ENCODE measurements at places on chromosomes 11 and 22. TPM values are rescaled to one million over a fixed set of nuclear protein-coding genes. Genes with fewer than 3 reads are reported as not detected.
A peak's percentile ranks its signal among the peaks of the same experiment; 100 is the strongest.

DNA sequence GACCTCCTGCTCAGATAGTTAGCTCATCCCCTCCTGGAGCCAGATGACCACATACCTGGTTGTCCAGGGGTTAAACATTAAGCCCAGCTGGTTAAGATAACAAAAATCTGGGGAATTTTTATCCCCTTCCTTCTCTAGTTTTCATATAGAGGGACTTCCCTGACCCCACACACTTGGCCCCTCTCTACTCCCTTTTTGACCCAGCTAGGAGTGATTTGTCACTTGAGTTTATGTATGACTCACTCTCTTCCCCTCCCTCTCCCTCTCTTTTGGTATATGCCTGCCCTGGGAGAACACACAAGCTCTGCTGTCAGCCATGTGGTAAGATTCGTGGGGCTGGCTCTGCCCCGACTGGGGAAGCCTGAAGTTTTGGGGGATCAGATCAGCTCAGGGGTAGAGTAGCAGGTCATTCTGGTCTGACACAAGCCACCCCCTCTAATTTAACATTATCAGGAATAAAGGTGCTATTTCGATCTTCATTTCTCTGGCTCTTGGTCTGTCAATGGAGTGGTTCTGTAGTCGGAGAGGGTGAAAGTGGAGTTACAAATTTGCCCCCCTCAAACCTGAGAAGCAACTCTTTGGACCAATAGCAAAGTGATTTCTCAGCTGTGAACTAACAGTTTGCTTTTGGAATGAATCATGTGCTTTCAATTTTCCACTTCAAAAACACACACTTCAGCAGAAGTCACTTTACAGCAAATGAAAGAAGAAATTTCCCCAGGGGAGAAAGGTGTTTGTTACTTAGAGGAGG is 415.3 kb upstream of the CADM1 start:
- no peak for DNase-seq

GRCh38 chr11:93984936-93985335 is 36.2 kb upstream of the HEPHL1 start:
- DNase-seq: no peak

- DNase-seq: peak; percentile 80
Observed at GRCh38 chr11:46295312-46296058, 18.0 kb downstream of the CREB3L1 start.

DNA sequence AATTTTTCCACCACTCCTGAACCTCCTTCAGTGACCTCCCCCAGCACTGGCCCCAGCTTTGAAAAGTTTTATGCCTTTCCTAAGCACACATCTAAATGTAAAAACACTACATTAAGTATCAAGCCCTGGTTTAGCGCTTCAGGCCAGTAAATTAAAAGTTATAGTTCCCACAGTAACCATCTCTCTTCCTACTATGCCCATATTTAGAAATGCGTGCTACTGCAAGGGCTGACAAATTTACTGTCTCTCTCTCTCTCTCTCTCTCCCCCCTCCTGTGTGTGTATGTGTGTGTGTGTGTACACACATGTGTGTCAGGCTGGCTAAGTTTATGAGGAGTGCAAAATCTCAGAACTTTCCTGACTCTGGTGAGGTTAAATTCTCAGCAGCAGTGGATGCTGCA is 231.4 kb downstream of the LARGE1 start:
- no peak for DNase-seq

TEAD1 gene
- 5.4 TPM for total RNA-seq

CYP2D6 gene
- total RNA-seq: 0.42 TPM

APLNR gene
- total RNA-seq: 8.7 TPM

- DNase-seq: no peak
Observed at GRCh38 chr11:120432056-120433018, 79.2 kb upstream of the GRIK4 start.

GRCh38 chr11:43975629-43976028 is 33.2 kb downstream of the C11orf96 start:
- no peak for DNase-seq

DNA sequence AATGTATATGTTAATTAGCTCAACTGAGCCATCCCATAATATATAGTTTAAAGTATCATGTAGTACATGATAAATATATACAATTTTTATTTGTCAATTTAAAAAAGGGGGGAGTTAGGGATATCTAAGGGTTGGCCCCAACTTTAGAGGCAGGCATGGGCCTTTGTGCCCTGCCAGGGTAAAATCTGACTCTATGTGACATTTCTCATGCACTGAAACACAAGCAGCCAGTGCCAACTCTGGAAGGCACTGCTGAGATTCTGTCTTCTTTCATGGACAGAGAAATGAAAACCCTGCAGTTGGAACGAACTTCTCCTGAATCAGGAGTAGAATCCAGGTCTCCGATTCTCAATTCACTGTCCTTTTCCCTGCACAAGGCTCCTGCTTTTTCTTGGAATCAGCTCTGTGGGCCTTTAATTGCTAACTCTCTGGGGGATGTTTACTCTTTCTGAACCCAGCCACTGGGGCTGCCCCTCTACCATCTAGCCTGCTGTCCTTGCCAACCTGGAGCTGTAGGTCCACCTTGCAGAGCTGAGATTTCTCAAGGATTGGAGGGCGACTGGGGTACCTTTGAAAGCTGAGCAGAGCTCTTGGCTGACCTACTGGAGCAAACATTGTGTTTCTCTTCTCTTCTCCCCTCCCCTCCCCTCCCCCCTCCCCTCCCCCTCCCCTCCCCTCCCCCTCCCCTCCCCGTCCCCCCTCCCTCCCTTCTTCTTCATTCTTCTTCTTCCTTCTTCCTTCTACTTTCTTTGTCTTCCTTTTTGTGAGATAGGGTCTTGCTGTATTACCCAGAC is 26.7 kb downstream of the SLC5A1 start:
- DNase-seq: no peak

DNA sequence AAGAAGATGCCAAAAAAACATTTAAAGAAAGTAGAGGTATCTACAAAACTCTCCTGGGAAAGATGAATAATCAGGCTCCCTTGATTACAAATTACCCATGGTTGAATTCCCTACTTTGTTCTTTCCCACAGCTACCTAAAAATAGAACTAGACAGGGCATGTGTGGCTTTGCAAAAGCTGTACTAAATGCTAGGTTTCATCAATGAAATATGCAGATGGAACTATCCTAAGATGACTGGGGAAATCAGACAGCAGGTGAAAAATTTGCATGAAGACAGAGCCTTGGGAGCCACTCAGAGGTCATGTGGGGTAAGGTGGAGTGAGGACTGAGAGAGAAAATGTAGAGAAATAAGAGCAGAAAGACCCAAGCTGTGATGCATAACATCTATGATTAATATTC is 14.7 kb downstream of the LAYN start:
- no peak for DNase-seq

DNA sequence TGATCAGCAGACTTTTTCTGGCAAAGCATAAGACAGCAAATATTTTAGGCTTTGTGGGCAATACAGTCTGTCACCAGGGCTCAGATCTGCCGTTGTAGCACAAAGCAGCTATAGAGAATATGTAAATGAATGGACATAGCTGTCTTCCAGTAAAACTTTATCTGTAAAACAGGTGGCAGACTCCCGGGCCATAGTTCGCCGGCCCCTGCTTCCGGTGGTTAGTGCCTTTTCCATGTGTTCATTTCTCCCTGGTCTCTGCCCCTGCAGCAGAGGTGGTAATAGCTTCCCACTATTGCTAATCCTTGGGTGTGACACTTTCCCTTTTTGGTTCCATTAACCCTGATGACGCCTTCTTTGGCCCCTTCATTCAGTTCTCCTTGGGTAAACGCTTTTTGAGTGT is 93.7 kb upstream of the LDLRAD3 start:
- DNase-seq: no peak

GRCh38 chr11:76850130-76850529 is 10.6 kb upstream of the ACER3 start:
- no peak for DNase-seq

GRCh38 chr22:44718418-44718817 is 16.4 kb downstream of the PRR5 start:
- no peak for DNase-seq

DNA sequence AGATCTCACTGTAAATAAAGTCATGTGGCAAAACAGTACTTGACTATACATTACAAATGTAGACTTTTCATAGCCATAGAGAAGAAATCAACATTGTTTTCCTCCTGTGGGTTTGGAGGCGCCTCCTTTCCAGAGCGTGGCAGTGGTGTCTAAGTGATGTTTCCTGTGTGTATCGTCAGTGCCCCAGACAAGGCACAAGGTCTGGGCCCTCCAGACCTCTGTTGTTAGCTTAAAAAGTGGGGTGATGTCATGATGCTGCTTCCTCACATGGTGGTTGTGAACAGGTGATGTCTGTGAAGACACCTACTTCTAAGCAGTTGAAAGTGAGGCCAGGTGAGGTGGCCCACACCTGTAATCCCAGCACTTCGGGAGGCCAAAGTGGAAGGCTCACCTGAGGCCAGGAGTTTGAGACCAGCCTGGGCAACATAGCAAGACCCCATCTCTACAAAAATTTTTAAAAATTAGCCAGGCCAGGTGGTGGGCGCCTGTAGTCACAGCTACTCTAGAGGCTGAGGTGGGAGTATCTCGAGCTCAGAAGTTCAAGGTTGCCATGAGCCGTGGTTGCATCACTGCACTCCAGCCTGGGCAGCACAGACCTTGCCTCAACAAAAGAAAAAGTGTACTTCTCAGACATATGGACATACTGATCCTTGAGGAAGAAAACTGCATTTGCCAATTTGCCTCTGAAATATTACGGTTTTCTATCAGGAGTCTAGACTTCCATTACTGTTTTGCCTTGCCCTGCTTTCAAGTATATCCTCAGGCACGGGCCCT is 15.7 kb downstream of the NUP50 start:
- DNase-seq: peak; percentile 65

MMP13 gene
- total RNA-seq: 0.42 TPM

GRCh38 chr11:129999407-129999806 is 3.2 kb downstream of the PRDM10 start:
- DNase-seq: no peak

YPEL1 gene
- total RNA-seq: 9.1 TPM

DNA sequence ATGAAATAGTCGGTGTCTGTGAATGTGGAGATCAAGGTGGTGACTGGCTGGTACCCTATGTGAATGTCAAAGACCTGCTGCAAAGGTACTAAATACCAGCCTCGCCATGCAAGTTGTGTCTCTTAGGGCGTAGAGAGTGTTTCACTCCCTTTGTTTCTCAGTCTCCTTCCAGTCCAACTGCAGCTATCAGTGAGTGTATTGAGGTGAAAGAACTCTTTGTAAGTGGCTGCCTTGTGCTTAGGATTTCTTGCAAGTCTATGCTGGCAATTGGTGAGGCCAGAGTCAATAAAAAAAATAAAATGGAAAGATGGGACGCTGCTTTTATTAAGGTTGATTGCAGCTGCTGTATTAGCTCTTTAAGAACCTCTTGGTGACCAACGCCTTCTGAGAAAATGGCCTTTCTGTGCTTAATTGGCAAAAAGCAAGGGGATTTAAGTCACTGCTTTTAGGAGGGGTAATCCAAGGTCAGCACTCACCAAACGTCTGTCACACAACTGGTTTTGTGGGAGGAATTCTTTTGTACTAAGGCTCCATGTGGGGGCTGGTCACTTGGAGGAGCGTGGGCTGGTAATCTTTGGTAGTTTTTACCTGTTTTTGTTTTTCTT is 95.1 kb downstream of the PARVA start:
- no peak for DNase-seq
